ENCODE measurements at places on chromosomes 5 and 9.

DNA sequence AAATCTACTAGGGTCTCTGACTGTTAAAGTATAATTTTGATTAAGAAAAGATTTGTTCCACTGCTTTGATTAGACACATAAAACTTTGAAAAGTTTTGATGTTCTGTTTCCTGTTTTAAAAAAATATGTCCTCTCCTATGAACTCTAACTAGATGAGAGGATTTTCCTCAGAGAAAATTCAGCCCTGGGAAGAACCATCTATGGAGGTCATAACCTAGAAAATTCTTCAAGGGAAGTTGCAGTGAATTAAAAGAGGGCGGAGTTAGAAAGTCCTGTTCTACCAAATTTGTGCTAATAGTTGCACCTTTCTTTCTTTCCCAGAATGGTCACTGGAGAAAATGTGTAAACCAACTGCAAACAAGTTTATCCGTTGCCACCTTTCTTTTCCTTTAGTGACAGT is 27.7 kb downstream of the PIK3R1 start:
- DNase-seq: no peak

GRCh38 chr9:76266649-76267283 is 127.5 kb downstream of the RFK start:
- no peak for DNase-seq

GRCh38 chr5:135186662-135187522 is 152.9 kb upstream of the PITX1 start:
- DNase-seq: no peak

DNA sequence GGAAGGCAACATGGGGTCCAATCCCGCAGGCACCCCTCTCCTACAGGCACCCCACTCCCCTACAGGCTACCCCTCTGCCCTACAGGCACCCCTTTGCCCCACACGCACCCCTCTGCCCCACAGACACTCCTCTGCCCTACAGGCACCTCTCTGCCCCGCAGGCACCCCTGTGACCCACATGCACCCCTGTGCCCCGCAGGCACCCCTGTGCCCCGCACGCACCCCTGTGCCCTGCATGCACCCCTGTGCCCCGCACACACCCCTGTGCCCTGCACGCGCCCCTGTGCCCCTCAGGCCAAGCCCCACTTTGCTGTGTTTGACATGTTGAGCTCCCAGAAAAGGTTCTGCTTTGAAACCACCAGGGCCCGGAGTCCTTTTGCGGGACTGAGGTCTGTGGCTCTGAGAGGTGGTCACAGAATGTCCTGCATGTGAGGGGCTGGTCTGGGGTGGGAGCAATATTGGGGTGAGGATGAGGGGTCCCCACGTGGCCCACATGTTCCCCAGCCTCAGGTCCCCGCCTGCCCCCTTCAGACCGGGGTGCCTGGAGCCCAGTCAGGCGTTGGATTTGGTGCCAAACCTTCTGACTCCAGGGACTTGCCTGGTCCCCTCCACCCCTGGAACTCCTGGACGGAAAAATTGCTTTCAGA is 616 bp upstream of the QRFP start:
- DNase-seq: no peak

DNA sequence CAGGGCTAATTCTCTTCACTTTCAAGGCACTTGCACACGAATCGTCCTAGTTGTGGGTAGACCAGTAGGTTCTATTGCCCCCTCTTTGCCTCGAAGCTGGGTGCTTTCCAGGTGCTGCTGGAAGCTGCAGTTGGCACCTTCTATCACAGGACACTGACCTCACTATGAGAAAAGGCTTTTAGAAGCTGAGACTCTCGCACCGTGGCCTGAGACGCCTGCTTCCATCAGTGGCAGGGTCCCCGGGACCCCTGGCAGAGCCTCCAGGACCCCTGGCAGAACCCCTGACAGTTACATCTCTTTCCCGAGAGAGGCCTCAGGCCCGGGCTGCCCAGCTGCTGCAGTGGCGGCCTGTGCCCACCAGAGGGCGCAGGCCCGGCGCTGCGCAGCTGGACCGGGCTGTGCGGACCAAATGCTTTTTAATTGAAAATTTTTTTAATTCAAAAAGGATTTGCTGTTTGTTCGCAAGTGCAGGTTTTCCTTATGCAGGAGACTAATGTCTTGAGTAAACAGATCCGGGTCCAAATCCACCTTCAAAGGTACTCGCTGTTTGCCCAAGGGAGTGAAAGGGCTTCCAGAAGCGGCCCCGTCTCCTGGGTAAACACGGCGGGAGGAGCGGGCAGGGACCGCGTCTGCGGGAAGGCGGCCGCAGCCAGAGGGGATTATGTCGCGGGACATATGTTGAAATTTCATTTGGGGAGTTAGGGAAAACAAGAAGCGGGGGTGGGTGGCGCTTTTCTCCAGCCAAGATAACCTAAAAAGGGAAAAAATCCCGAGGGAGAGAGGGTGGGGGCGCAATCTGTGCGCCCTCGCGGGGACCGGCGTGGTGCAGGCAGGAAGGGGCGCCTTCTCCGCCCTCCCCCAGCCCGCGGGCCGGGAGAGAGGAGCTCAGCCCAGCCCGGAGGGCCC is 114.5 kb upstream of the LMX1B start:
- DNase-seq: no peak

- DNase-seq: no peak
These were observed 26.7 kb downstream of the ERGIC1 start for GRCh38 chr5:172860520-172861443.

- DNase-seq: no peak
These were observed 11.7 kb downstream of the BICD2 start for GRCh38 chr9:92752812-92753404.

GRCh38 chr5:67426961-67427849 is 230.6 kb upstream of the CD180 start:
- DNase-seq: no peak

- DNase-seq: no peak
These were observed 863 bp upstream of the LIFR start for GRCh38 chr5:38557308-38557710.

- DNase-seq: no peak
These were observed 82.6 kb downstream of the PBX3 start for GRCh38 chr9:125829743-125830142.

GRCh38 chr5:14326035-14326903 is 183.1 kb downstream of the TRIO start:
- no peak for DNase-seq

DNA sequence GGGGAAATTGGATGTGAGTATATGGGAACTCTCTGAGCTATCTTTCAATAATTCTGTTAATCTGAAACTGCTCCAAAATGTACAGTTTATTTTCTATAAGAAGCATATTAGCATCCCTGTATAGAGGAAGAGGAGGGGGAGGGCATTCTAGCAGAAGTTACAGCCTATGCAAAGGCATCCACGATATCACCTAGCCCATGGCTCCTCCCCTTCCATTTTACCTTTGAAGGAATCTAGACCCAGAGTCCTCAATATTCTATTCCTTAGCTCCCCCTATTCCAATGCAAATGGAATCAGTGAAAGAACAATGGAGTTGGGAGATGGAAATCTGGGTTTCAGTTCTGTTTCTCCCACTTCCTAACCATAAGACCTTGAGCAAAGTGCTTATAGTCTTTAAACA is 132.9 kb upstream of the IFNE start:
- DNase-seq: no peak

DNA sequence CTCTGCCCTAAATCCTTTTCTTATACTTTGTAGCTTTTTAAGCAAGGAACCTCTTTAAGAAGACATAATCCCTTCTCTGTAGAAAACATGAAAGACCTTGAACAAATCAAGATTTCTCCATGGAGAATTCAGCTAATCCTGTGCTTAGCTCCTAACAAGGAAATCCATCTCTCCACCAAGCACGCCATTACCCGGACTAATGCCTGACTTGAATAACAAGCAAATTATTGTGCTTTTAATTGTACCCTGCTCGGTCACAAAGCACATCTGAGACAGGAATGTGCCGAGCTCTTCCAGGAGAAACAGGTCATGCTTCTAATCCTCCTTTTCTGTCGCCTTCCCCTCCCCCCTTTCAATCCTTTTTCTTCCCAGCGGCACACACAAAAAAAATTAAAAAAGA is 141.3 kb downstream of the PSAT1 start:
- DNase-seq: no peak

DNA sequence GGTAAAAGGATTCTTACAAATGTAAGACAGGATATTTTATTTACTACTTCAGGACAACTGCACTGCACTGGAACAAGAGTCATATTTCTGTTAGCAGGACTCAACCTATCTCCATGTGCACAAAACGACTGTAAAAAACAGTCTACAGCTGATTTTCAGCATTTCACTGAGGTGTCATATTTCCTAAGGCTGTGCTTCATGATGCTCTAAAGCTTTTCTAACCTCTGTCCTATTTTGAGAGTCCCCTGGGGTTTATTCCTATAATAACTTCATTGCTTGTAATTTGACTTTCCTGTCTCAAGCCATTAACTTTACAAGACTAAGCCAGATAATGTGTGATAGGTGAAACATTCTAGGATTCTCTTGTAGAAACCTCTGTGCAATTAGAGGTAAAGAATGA is 472.3 kb downstream of the HINT1 start:
- no peak for DNase-seq

DNA sequence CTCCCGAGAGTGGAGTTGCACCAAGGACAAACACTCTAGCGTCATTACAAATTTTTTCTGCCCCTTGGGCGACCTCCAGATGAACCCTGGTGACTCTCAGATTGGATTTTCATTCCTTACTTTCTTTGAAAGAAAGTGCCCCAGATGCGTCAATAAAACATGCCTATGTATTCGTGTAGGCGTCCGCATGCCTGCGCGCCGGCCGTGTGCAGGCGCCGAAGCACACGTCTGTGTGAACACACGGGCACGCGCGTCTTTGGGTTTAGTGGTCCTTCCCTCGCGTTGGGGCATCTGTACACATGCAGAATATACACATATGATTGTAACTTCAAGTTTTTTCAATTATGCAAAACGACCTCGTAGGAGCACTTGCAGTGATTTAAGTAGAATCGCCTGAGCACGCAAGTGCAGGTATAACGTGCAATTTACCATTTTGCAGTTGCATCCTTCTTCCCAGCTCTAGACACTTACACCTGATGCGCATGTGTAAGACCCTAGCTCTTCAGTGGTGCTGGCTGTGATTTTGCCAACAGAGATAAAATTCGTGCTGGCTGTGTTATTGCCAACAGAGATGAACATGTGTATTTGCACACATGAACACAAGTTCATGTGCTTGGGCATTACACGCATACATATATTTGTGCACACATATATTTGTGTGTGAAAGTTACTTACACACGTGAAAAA is 1.9 kb upstream of the LHX2 start:
- no peak for DNase-seq

All from esophagus squamous epithelium (tissue), 5 donors.